ENCODE measurements at places on chromosomes 3 and 15. TPM values are rescaled to one million over a fixed set of nuclear protein-coding genes. Genes with fewer than 3 reads are reported as not detected.

DUOXA2 gene
- 0.28 TPM for total RNA-seq

SELENOK gene
- 108 TPM for total RNA-seq

TMEM207 gene
- total RNA-seq, result not detected

PPM1L gene
- total RNA-seq, result 37.9 TPM

TNFAIP8L3 gene
- total RNA-seq, result 7.9 TPM

C3orf49 gene
- total RNA-seq, result not detected

CCDC54 gene
- not detected for total RNA-seq

RASGRP1 gene
- total RNA-seq, result not detected

DNA sequence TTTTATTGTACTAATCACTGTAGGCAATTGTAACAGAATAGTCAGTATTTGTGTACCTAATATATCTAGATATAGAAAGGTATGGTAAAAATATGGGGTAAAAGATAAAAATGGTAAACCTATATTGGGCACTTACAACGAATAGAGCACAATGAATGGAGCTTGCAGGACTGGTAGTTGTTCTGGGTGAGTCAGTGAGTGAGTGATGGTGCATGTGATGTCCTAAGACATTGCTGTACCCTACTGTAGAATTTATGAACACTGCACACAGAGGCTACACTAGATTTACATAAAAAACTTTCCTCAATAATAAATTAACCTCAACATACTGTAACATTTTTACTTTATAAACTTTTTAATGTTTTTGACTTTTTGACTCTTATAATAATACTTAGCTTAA, 274.3 kb upstream of the PPP2R3A start:
- H3K27me3 ChIP-seq, result no peaks in the 10 kb centered on the region
- no peak overlapping the region for H3K4me3 ChIP-seq
- no peak overlapping the region for H3K27ac ChIP-seq
- H3K4me1 ChIP-seq, result no peaks in the 10 kb centered on the region
- H3K36me3 ChIP-seq, result no peaks in the 10 kb centered on the region

DNA sequence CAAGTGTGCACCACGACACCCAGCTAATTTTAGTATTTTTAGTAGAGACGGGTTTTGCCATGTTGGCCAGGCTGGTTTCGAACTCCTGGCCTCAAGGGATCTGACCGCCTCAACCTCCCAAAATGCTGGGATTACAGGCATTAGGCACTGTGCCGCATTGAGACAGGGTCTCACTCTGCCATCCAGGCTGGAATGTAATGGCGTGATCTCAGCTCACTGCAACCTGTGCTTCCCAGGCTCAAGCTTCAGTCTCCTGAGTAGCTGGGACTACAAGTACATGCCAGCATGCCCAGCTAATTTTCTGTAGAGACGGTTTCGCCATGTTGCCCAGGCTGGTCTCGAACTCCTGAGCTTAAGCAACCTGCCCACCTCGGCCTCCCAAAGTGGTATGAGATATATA, 51.6 kb downstream of the ACAD9 start:
- H3K4me1 ChIP-seq, result no peaks in the 10 kb centered on the region
- no peak overlapping the region for H3K27ac ChIP-seq
- no peaks in the 10 kb centered on the region for H3K36me3 ChIP-seq
- H3K4me3 ChIP-seq, result no peak overlapping the region
- no peaks in the 10 kb centered on the region for H3K27me3 ChIP-seq

DNA sequence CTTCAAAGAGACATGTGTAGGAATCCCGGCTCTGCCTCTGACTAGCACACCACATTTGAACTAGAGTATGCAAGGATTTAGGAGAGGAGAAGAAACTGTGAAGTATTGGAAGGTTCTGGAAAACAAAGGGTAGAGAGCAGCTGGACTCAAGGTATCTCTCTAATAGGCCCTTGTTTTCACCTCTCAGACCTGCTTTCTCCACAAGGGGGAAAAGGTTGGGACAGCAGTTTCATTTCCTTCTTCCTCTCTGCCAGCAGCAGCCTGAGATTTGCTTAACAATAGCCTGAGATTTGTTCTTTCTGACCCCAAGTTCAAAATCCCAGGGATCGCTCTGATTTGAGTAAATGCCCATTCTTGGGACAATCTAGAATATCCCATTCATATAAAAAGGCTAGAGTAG, 430.6 kb upstream of the MCTP2 start:
- no peak for DNase-seq
- no peak overlapping the region for H3K4me3 ChIP-seq
- no peaks in the 10 kb centered on the region for H3K4me1 ChIP-seq
- H3K27me3 ChIP-seq, result no peaks in the 10 kb centered on the region

DNA sequence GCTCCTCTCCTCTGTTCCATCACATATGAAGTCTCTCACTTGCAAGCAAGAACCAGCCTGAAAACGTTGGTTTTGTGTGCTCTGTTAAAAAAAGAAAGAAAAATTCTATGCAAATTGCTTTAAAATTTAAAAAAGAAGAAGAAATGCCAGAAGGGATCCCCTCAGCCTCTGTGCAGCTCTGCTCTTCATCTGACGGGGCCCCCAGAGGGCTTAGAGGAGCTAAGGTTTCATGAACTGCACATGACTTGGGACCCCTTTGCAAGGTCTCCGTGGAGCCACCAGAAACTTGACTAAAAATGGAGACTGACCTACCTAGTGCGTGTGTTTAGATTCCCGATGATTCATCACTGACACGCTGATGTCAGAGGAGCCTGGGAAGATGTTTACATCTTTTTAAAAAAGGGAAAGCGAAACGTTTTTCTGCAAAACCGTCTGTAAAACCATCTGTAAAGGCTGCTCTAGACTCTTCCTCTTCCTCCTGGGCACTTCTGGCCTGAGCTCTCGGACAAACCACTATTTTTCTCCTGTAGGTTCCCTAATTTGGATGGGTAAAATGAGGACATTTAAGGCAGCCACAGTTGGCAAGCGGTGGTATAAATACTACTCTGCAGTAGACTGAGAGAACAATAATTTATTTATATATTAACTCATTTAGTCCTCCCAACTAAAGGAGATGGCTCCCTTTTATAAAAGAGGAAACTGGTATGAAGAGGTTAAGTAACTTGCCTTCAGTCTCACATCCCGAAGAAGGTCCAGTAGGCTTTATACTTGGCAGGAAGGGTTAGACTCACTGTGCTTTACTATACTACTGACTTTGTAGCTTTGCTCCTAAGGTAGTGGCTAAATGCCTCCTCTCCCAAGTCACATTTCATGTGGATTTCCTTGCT, 67.2 kb upstream of the POLG start:
- no peak overlapping the region for H3K4me3 ChIP-seq
- peaks cover 37% of the 10 kb centered on the region for H3K27me3 ChIP-seq
- H3K27ac ChIP-seq, result peak overlapping the region; percentile 72
- H3K36me3 ChIP-seq, result no peaks in the 10 kb centered on the region
- DNase-seq, result no peak

DNA sequence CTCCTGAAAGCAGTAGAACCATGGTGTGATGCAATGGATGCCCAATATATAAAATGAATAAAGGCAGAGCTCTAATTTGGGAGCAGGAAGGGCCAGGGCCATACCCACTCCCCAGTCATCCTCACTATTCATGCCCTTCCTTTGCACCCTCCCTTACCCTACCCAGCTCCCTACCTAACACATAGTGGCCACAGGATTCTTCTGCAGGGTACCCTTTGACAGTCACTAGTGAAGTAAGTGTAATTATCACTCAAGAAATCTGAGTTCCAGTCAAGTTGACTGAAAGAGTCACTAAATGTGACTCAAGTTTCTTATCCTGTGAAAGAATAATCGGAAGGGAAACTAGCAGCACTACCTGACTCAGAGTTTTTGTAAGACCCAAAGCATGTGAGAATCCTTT, 69.2 kb downstream of the RASA2 start:
- no peak overlapping the region for H3K27ac ChIP-seq
- no peak for DNase-seq
- H3K27me3 ChIP-seq, result no peaks in the 10 kb centered on the region
- H3K4me3 ChIP-seq, result no peak overlapping the region

DNA sequence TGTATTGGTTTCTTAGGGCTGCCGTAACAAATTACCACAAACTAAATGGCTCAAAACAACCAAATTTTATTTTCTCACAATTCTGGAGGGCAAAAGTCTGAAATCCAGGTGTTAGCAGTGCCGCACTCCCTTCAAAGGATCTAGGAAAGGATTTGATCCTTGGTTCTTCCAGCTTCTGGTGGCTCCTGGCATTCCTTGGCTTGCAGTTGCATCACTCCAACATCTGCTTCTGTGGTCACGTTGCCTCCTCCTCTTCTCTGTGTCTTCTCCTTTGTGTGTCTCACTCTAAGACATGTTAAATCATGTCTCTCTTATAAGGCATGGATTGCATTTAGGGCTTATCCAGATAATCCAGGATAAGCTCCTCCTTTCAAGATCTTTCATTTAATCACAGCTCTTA, 262.2 kb downstream of the MEX3B start:
- no peak overlapping the region for H3K27ac ChIP-seq
- no peak for DNase-seq
- H3K4me1 ChIP-seq, result no peaks in the 10 kb centered on the region
- H3K27me3 ChIP-seq, result no peaks in the 10 kb centered on the region
- no peak overlapping the region for H3K4me3 ChIP-seq
- H3K36me3 ChIP-seq, result no peaks in the 10 kb centered on the region

GRCh38 chr3:160088492-160089137, 100.0 kb downstream of the IL12A start:
- H3K4me1 ChIP-seq, result no peaks in the 10 kb centered on the region
- no peak overlapping the region for H3K4me3 ChIP-seq
- no peaks in the 10 kb centered on the region for H3K36me3 ChIP-seq
- H3K27me3 ChIP-seq, result no peaks in the 10 kb centered on the region
- DNase-seq, result no peak
- no peak overlapping the region for H3K27ac ChIP-seq

DNA sequence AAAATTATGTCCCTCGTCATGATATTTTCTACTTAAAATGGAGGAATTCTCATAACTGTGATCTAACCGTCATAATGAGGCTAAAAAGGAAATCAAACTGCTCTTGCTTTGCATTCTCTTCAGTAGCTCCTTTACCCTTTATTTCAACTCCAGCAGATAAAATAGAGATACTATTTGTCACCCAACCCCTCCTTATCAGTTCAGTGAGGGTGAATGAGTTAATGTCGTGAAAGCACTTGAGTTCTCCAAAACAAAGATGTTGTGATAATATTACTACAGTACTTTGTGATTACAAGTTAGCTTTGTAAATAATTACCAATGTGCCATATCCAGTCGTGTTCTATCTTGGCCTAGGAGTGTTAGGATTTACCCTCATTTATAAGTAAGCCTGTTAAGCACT, 63.4 kb upstream of the ANKRD28 start:
- no peaks in the 10 kb centered on the region for H3K27me3 ChIP-seq
- no peak overlapping the region for H3K4me3 ChIP-seq
- no peak for DNase-seq
- no peaks in the 10 kb centered on the region for H3K4me1 ChIP-seq
- no peaks in the 10 kb centered on the region for H3K36me3 ChIP-seq

DNA sequence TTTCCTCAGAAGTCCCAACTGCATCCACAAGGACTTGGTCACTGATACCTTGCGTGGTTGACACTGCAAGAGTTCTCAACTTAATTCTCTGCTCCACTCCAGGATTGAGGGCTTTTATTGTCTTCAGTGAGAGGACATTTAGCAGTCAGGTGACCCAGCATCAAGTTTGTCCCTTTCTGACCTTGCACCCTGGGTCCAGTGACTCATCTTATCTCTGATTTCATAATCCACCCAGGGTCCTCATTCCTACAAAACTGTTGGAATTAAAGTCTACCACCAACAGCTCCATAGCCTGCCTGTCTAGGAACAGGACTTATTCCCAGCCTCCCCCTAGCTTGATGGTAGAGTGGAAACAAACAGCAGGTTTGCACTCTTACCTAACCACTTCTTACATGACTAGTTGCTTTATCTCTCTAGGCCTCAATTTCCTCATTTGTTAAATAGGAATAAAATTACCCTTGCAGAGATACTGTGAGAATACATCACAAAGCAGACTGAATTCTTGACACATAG, 151.3 kb upstream of the LPP start:
- H3K36me3 ChIP-seq, result no peaks in the 10 kb centered on the region
- H3K4me3 ChIP-seq, result no peak overlapping the region
- H3K27me3 ChIP-seq, result no peaks in the 10 kb centered on the region

- H3K36me3 ChIP-seq, result no peaks in the 10 kb centered on the region
- H3K4me3 ChIP-seq, result no peak overlapping the region
- no peak overlapping the region for H3K27ac ChIP-seq
- DNase-seq, result no peak
- H3K27me3 ChIP-seq, result no peaks in the 10 kb centered on the region
Observed at GRCh38 chr3:420584-420983, 224.0 kb downstream of the CHL1 start.

GRCh38 chr3:14507305-14507741, 32.8 kb downstream of the GRIP2 start:
- no peaks in the 10 kb centered on the region for H3K36me3 ChIP-seq
- peak; percentile 57 for DNase-seq
- H3K4me1 ChIP-seq, result no peaks in the 10 kb centered on the region
- no peaks in the 10 kb centered on the region for H3K27me3 ChIP-seq
- no peak overlapping the region for H3K4me3 ChIP-seq
- H3K27ac ChIP-seq, result no peak overlapping the region

DNA sequence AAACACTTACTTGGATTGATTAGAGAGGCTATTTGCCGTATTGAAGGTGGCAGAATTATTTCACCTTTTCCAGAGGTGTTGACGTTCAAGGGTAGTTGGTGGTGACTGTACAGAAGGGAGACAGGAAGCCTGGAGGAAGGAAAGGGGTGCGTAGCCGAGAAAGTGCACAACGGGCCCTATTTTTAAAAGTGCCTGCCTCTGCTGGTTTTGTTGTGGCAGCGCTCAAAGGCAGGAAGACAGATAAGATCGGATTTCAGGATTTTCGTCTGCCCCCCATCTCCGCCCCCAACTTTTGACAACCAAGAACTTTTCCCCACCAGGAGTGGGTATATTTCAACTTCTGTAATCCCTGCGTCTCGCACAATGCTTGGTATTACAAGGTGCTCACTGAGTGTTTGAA, 38.5 kb downstream of the SMAD3 start:
- no peaks in the 10 kb centered on the region for H3K27me3 ChIP-seq
- peak overlapping the region; percentile 88 for H3K27ac ChIP-seq

DNA sequence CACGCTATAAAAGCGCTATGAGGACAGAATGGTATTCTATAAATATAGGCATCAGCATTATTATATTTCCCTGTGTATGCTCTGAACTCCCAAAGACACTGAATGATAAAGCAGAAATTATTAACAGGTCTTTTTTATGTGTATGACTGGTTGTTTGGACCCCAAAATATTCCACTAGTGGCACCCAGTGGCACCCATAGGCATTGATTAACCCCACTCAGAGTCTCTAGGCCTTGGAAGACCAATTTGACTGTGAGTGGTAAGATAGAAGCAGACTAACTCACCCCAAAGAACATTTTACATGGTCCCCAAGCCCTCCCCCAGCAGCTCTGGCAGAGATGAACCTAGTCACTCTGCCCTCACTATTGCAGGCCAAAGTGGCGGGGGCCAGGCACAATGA, 45.4 kb upstream of the UBE2E1 start:
- no peak overlapping the region for H3K27ac ChIP-seq
- no peaks in the 10 kb centered on the region for H3K27me3 ChIP-seq
- no peaks in the 10 kb centered on the region for H3K36me3 ChIP-seq
- no peak overlapping the region for H3K4me3 ChIP-seq

GRCh38 chr15:77002954-77003912, 8.3 kb downstream of the PSTPIP1 start:
- peak overlapping the region; percentile 5 for H3K27ac ChIP-seq
- H3K4me3 ChIP-seq, result no peak overlapping the region
- H3K27me3 ChIP-seq, result no peaks in the 10 kb centered on the region
- no peaks in the 10 kb centered on the region for H3K4me1 ChIP-seq
- no peaks in the 10 kb centered on the region for H3K36me3 ChIP-seq
- DNase-seq, result peak; percentile 80
